H1 (cell line): ENCODE measurements at places on chromosomes 1 and 21. TPM values are rescaled to one million over a fixed set of nuclear protein-coding genes. Genes with fewer than 3 reads are reported as not detected.

DNA sequence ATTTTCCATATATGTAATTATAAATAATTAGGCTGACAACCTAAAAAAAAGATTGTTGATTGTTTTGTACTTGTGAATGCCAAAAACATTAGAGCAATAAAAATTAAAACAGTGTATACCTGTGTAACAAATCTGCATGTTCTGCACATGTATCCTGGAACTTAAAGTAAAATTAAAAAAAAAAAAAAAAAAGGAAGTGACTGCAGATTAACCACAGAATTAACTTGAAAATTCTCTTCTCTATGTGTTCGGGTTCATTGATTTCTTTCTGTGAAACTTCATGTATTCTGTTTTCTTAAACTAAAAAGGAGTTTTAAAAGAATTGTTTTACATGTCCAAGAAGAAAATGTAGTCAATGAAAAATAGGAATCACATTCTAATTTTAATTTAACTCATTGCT is 95.7 kb downstream of the FASLG start:
- DNase-seq = no peak

The MYCL gene
- total RNA-seq = 28.8 and 29.9 TPM in 2 replicates

- DNase-seq = no peak
Measured at GRCh38 chr1:18534810-18535205, 54.1 kb downstream of the KLHDC7A start.

DNA sequence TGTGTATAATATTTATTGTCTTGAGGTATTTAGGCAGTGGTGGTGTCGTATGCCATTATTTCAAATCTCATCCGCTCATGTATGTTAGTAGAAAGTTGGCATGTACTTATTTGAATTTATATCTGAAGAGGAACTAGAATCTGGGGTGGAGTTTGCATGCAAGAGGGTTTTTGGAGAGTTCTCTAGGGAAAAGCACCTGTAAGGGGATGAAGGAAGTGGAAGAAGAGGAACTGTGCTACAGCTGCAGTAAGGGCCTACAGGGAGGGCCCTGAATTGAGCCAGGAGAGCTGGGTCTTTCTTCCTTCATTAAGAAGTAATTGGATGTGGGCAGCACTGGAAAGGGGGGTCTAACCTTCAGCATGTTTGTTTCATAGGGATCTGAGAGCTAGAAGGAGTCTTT is 197.2 kb downstream of the HMCN1 start:
- no peak for DNase-seq

GRCh38 chr1:231421971-231422797 is at the start of gene EGLN1:
Gene EGLN1, minus strand, starts transcription at chr1:231422287. Its CDS starts 399 bp downstream, at chr1:231421888.
- peak; percentile 82 for DNase-seq

The LHX8 gene
- 1.2 and 1.5 TPM in 2 replicates for total RNA-seq

DNA sequence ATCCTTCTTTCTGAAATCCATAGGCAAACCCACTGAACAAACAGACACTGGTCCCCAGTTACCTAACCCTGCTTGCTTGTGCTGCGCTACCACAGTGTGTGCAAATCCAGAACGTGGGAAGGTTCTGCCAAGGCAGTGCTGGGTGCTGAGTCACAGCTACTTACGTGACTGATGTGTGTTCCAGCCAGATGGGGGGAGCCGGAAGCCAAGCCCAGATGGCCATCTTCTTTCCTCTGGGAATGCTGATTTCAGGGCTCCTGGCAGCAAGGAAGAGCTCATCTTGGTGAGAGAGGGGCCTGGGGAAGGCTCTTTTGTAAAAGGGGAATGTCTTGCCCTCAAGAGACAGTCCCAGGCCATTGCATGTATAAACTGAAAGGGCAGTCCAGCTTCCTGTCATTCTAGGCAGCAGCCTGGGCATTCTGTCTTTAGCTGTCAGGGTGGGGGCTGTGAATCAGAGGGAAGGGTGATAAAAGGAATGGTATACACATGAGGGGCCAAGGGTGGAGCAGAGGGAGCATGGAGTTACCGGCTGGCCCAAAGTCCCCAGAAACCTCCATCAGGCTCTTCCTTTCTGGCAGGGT is 54.1 kb downstream of the CD46 start:
- no peak for DNase-seq

The C1orf185 gene
- not detected in 2 replicates for total RNA-seq

The AIRE gene
- 0.10 TPM in 1 of 2 replicates, not detected in the other for total RNA-seq

DNA sequence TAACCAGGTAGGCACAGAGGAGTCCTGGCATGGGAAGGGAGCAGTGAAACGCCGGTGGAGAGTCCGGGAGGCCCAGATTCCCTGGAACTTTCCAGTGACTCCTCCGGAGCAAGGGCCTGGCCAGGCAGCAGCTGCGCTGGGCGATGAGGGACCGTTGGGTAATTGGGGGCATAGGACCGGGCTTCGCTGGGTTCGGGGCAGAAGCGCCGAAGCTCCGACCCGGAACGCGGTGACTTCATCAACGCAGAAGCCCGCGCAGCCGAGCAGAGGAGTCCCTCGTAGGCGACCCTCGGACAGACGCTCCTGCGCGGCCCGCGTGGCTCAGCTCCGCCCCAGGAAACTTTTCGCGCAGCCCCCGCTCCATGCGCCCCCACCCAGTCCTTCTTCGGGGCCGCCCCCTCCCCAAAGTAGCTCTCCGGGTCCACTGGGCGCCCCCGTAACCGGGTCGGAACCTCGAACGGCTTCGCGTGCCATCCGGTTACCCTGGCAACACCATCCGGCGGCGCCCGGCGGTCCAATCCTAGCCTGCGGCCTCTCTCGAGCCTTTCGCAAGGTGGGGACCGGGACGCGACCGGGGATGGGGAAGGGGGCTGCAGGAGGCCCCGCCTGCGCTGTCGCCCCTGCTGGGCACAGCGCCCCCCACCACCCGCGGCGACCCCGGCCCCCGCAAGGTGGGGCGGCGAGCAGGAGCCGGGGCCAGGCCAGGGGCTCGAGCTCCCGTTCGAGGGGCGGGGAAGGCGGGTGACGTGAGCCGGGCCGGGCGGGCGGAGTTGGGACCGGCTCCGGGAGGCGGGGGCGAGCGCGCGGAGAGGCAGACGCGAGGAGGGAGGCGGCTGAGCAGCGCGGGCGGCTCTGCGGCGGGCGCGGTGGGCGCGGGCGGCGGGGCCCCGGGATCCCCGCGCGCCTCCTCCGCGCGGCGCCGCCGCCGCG is at the start of gene AJAP1:
AJAP1 (plus strand) TSS at position 814 of the 930 bp plus-strand sequence. CDS start 817 bp downstream, outside the sequence.
- DNase-seq = peak; percentile 84

DNA sequence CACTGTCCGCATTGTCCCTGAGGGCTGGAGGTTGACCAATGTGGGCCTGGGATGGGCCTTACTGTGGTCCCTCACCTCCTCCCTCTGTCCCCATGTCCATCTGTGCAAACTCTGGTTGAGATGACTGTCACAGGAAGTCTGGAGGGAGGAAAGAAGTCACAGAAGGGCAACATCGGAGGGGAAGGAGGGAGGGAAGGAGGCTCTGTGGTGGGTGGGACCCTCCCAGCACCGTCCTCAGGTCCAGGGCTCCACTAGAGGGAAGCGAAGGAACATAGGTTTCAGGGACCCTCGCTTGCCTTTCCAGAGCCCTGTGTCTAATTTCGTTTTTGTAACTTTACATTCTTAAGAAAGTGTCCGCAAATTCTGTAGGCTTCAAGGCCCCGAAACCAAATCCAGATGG is 111.3 kb upstream of the SLC44A3 start:
- no peak for DNase-seq

The LRRC39 gene
- 0.38 and 0.39 TPM in 2 replicates for total RNA-seq

GRCh38 chr1:223886516-223886921 is 40.8 kb upstream of the TP53BP2 start:
- DNase-seq = no peak
